LHCN-M2 (cell line): ENCODE measurements at places on chromosomes 2 and 18. TPM values are rescaled to one million over a fixed set of nuclear protein-coding genes. Genes with fewer than 3 reads are reported as not detected.

- peak; percentile 44 for DNase-seq
Observed at GRCh38 chr2:23480957-23481797, 96.2 kb downstream of the KLHL29 start.

DNA sequence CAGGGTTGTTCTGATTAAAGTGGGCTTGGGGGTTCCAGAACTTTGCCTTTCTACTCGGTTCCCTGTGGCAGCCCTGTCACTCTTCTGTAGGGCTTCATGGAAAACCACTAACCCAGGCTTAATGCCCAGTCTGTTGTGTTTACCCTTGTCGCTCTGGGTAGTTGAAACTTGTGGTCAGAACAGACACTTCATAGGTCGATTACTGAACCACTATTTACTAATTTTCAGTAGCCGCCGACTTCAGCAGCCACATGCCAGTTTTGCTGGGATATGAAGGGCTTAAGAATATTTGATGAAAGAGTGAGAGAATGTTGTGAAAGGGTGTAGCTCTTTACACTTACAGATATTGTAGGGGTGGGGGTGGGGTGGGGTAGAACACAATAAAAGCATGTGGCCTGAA, 362.3 kb downstream of the RND3 start:
- DNase-seq = peak; percentile 24

LOXHD1 gene
- total RNA-seq = not detected in 2 replicates

DNA sequence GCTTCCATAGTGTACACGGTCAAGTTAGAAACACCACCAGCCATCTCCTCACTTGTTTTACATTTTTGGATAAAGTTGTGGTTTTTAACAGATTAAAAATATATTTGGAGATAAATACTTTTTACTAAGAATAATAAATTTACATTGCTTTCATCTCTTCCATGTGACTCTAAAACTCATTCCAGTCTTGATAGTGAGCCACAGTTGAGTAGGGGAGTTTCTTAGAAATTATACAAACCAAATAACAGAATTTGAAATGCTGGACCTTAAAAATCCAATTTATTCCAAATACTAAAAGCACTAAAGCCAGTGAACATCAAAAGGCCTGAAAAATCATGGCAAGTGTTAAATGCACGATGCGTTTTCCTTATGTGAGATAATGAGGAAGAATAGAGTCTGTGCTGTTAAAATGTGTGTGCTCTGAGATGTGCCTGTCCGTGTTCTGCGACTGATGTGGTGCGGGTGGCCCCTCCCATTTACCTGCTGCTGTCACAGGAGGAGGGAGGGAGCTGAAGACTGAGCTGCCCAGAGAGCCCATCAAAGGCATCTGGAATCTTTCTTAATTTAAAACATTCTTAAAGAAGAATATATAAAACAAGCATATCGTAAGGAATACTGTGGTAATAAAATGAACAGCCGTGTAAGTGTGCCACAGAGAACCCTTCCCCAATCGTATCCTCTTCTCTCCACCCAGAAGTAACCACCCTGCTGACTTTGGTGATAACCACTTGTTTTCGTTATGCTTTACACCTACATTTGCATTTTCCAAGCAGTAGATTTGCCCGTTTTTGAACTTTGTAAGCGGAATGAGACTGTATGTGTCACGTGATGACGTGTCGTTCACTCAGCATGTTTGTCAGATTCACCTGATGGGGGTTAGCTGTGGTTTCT, 57.0 kb upstream of the TXNDC2 start:
- no peak for DNase-seq

SMYD1 gene
- 0.45 and 1.6 TPM in 2 replicates for total RNA-seq

DNA sequence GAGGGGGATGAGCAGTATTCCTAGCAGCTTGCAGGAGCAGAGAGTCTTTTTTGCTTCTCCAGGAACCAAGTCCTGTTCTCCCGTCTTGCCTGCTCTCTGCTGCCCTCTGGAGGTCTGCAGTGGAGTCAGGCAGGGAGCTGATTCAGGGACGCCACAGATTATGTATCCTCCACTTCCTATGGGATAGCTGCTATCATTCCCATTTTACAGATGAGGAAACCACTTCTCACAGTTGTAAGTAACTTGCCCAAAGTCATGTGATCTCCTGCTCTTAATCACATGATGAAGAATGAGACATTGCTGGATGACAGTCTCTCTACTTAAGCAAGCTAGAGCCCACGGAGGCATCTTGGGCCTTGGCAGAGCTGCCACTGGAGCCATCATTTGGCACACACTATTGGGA, 8.3 kb downstream of the SLC4A5 start:
- peak; percentile 69 for DNase-seq

DNA sequence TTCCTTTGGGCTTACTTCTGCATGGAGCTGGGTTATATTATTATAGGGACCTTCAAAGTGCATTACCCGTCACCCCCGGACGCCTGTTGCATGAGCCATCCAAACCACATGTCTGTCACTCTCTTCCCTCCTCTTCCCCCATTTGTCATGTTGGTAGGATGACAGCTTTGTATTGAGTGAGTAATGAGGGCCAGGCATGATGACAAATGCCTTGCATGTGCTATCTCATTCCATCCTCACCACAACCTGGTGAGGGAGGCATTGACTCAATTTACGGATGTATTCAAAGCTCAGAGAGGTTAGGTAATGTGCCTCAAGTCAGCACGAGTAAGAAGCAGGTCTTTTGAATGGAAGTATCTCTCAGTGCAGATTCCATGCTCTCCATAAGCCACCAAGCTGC, 510.5 kb upstream of the TNP1 start:
- peak; percentile 95 for DNase-seq

GRCh38 chr18:21739604-21740537, 721 bp upstream of the MIB1 start:
- DNase-seq = no peak

- DNase-seq = no peak
Observed at GRCh38 chr2:11503354-11503927, 30.4 kb upstream of the GREB1 start.

DNA sequence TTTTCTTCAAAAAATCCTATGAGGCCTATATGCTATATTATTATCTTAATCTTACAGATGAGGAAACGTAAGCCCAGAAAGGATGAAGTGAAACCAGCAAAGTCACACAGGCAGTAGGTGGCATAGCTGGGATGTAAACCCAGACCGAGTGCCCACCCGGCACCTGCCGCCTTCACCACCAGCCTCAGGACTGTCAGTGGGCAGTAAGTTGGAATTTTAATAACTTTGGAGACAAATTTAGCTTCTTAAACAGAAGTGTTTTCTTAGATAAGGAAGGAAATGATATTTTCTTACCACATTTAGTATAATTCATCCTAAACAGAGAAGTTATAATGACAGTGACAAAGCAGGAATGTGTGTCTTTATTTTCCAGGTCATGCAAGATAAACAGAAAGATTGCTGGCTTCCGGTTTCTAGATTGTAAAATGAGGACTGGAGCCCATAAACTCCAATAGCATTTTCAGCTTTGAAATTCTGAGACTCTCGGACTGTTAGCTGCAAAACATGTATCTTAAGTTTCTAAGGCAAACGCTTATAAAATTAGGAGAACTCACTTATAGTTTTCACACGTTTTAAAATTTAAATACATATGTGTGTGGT, 59.3 kb downstream of the CD8B2 start:
- DNase-seq = no peak

GRCh38 chr18:21047126-21047525, 64.5 kb downstream of the ROCK1 start:
- peak; percentile 10 for DNase-seq

HMSD gene
- total RNA-seq = not detected in 2 replicates

DNA sequence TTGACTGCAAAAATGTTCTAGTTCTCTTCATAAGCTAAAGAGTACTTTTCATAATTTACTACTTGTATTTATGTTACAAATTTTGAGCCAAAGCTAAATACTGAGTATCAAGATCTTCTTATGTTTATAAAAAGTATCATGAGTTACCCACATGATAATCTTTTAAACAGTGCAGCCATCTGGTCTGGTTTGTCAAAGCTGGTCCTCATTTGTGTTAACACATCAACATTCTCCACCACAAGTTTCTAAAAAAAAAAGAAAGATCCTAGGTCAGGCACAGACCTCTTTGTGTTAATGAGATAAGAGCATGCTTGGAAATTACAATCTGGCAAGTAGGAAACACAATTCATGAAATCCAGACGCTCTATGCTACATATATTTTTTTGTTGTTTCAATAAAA, 75.5 kb upstream of the FRZB start:
- DNase-seq = peak; percentile 37

- DNase-seq = no peak
Observed at GRCh38 chr2:143726151-143726845, 597.1 kb downstream of the ARHGAP15 start.

MERTK gene
- total RNA-seq = 0.38 and 0.46 TPM in 2 replicates

DNA sequence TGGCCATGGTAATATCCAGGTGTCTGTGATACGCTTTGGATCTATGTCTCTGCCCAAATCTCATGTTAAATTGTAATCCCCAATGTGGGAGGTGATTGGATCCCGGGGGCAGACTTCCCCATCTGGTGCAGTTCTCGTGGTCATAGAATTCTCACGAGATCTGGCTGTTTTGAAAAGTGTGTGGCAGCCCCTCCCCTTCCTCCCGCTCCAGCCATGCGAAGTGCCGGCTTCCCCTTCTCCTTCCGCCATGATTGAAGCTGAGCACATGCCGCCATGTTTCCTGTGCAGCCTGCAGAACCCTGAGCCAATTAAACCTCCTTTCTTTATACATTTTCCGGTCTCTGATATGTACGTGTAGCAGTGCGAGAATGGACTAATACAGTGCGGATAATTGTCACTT, 42.5 kb downstream of the GPC1 start:
- no peak for DNase-seq

CNDP1 gene
- total RNA-seq = not detected in 2 replicates

ALK gene
- total RNA-seq = 0.06 TPM in 1 of 2 replicates, not detected in the other

DNA sequence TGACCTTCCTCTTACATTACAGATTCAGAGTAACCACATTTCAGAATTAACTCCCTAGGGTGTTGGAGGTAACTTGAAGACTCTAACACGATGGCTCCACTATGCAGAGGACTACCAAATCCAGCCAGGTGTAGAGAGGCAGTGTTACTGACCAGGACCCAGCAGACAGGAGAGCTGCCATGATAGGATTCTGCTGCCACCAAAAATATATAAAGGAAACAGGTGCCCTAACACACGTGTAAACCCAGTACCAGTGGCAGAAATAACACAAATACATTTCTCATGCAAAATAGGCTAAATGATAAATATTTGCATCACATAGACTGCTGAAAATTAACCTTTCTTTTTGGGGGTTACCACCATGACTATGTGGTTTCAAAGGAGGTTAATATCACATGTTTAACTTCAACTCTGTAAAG, 7.0 kb downstream of the ZBTB14 start:
- no peak for DNase-seq
